ENCODE measurements at places on chromosomes 5 and 9.

DNA sequence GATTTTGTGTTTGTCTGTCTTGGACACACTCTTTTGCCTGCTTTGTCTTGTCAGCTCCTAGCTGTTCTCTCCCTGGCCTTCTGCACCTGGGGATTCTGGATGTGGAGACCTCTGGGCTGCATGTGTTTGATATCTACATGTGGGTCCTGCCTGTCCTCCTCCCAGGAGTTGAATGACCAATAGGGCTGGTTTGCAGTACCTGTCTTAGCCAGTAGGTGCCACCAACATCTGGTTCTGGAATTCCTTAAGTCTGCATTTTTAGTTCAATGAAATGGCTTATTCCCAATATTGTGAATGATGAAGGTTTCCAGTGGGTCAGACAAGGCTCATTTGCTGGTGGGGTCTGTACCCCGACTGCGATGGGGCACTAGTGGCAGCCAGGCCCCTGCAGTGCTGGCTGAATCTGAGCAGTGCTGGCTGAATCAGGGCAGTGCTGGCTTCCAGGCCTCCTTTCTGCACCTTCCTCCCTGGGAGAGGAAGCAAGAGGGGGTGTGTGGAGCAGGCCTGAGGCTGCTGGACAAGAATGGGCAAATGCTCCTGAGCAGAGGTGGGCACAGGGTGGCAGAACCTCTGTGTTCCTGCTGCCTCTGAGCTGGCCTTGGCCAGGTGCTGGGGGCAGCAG, 73.3 kb downstream of the RXRA start:
- DNase-seq, result no peak

DNA sequence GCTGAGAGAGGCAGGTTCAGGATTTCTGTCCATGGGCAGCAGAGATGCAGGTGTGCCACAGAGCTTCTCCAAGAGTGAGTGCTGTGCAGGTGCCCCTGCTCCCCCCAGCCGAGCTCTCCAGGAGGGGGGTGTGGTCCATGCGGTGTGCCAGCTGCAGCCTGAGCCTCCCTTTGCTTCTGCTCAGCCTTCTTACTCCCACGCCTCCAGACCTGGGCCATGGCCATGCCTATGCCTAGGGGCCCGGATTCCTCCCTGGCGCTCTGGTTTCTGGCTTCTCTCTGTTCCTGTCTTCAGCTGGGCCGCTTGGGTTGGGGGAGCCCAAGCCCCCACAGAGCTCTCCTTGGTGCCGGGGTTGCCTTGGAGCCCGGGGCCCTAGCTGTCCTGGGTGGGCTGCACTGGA, 133.3 kb downstream of the CACNA1B start:
- no peak for DNase-seq

- no peak for DNase-seq
Observed at GRCh38 chr5:31939151-31939550, 235.0 kb downstream of the GOLPH3 start.

DNA sequence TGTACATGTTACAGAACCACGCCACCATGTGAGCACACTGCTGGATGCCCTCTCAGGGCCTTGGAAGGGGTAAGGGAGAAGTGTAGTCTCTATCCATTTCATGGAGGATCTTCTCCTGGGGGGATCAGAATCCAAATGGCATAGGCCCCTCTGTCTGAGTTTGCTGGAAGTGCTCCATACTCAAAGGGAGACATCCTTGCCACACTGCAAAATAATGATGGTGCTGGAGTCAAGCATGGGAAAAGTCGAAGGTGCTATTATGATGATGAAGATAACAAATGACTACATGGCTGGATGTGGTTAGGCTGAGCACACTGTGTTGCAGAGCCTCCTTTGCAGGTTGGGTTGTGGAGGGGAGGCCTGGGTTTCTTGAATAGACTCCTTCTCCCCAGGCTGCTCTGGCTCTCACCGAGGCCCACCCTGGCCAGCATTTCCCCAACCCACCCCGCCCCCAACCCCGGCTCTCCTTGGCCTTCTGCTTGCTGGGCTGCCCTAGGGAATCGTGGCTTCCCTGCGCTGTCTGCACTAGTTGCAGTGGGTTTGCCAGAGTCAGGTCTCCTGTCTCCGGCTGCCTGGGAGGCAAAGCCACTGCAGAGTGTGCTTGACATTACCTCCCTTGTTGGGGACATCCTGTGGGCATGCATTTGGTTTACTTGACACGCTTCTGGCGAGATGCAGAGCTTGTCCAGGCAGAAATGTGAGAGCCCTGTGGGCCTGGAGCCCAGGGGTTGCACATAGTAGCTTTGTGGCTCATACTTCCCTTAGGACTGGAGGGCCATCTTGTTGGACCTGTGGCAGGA, 3.0 kb downstream of the MVB12B start:
- no peak for DNase-seq

DNA sequence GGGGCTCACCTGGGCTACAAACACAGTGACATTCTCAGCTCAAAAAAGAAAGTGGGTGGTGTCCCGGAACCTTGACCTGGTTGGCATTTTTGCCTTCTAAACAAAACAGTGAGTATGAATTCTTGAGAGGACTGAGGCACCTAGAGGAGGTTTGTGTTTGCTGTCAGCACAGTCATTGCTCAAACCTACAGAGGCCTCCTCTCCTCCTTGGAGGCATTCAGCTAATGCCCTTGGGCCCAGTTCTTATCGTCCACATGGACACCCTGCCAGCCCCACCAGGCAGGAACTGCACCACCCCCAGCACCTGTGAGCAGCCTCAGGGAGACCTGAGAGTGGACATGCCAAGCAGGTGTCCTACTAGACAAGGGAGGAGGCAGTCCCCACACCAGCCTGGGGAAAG, 156.7 kb downstream of the SYK start:
- no peak for DNase-seq

GRCh38 chr9:113454914-113455761, 8.4 kb upstream of the RGS3 start:
- DNase-seq, result no peak
